ENCODE measurements at places on chromosomes 2 and 18.

- no peak for DNase-seq
Observed at GRCh38 chr2:14125624-14126293, 506.8 kb upstream of the LRATD1 start.

GRCh38 chr2:213243189-213244044, 40.8 kb upstream of the SPAG16 start:
- DNase-seq: no peak

DNA sequence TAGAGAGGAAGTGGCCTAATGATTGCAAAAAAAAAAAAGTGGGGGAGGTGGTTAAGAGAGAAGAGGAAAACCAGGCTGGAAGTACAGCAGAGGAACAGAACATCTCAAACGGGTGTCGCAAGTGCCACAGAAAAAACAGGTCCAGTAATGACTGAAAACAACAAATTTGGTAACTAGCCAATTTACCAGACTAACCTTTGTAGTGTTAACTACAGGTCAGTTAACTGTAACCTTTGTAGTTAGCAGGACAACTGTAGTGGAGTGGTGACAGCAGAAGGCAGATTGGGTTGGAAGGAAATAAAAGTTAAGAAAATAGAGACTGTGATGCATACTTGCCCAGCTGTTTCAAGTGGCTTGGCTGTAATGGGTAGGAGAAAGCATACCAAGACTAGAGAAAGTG, 91.4 kb upstream of the CHST9 start:
- no peak for DNase-seq

GRCh38 chr2:102505290-102505689, 32.3 kb downstream of the SLC9A4 start:
- no peak for DNase-seq

GRCh38 chr2:154640000-154640399, 58.5 kb upstream of the KCNJ3 start:
- DNase-seq: no peak

GRCh38 chr2:210440206-210440605, 36.4 kb downstream of the LANCL1 start:
- DNase-seq: no peak

- no peak for DNase-seq
Observed at GRCh38 chr2:145827235-145827634, 1307.3 kb upstream of the ZEB2 start.

DNA sequence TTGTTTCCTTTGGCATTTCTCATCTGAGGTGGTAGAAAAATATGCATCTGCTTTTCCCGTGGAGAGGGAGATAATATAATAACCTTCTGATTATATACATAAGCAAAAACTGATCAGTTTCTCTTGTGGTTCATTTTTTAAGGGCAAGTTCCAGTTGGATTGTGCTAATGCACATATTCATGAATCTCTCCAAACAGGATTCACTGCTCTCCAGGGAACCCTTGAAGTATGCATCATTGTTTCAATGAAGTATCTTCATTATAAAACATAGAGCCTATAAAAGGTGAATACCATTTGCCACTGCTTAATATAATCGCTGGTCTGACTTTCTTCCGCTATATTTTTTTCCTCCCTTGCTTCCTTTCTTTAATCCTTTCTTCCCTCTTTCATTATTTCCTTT, 384.7 kb downstream of the FIGN start:
- DNase-seq: no peak

DNA sequence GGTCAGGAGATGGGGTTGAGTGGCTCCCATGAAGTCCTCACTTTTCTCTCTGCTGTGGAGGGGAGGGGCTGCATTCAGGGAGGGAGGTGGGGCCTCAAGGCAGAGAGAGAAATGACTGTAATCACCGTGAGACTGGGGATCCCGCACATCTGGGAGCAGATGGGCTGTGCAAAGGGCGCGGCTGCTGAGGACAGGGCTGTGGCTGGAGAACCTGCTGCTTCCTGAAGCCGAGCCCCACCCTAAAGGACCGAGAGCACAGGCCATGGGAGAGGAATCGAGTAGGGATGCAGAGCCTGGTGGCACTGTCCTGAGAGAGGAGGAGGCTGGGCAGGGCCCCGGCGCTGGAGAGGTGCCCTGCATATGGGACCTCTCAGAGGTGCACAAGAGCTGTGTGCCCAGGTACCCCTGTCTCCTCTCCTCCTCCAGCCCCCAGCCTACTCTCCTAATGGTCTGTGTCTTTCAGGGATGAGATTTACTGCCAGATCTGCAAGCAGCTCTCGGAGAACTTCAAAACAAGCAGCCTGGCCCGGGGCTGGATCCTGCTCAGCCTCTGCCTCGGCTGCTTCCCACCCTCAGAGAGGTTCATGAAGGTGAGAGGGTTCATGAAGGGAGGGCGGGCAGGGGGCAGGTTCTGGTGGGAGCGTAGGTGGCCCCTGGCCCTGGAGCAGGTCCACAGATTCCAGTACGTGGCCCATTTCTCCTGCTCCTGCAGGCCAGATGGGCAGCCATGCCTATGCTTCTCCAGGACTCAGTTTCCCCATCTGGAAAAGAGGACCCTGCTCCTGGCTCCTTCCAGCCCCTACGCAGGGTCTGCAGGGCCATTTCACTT, 25.9 kb upstream of the GPR17 start:
- no peak for DNase-seq

- DNase-seq: no peak
Observed at GRCh38 chr2:176747506-176747905, 465.1 kb upstream of the HNRNPA3 start.

DNA sequence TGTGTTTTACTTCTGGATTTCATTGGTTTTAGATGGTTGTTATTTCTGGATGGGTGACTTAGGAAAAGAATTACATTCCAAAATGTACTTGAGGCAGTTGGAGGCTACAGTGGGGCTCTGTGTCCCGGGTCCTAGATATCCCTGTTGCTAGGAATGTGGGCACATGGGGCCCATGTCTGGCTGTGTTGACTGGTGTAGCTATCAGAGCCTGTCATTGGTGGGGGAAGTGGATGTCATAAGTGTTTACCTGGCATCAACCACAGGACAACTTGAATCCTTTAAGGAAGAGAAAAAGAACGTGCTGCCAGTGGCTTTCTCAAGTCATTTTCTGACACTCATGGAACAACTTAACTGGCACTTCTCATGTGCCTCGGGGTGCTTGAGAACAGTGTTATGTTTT, 30.4 kb downstream of the IL18R1 start:
- DNase-seq: no peak

DNA sequence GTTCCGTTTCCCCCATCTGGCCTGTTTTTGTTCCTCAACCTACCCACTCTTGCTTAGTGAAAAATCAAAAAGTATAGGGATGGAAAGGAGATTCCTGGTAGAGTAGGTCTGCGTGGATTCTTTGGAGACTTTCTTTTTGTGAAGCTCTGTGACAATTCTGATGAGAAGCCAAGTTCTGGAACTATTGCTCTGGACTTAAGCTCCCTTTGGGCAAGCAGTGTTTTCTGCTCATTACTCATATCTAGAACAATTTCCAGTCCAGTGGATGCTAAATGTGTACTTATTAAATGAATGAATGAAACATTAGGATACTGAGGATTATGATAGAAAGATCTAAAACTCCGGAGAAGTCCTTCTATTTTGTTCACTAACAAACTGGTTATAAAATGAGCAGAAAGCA, 76.5 kb downstream of the SOCS6 start:
- no peak for DNase-seq

DNA sequence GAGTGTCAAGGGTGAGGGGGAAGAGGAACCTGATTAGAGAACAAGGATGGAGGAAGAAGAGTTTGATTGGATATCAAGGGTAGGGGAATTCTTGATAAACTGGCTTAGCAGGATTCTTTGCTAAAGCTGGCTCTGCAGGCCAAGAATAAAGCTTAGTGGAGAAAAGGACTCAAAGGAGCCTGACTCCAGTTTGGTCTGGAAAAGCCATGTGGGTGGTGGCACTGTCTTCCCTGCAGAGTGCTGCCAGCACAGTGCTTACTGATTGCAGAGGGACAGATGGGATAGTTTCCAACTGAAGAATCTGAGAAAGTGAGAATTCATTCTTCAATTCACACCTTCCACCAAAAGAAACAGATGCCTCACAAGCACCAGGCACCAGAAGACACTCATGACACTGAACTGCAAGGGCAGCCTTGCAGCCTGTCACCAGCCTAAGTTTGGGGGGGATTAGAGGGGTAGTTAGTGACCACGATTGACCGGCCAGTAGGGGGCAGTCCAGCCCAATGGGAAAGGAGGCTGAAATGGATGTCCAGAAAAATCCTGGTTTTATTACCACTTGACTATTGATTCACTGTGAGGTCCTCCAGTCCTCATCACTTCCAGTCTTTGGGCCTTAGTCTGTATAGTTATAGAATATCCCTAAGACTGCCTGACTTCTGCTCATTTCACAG, 334.5 kb downstream of the SMAD2 start:
- DNase-seq: peak; percentile 52

GRCh38 chr2:96120091-96120720, 3.8 kb upstream of the ADRA2B start:
- no peak for DNase-seq

DNA sequence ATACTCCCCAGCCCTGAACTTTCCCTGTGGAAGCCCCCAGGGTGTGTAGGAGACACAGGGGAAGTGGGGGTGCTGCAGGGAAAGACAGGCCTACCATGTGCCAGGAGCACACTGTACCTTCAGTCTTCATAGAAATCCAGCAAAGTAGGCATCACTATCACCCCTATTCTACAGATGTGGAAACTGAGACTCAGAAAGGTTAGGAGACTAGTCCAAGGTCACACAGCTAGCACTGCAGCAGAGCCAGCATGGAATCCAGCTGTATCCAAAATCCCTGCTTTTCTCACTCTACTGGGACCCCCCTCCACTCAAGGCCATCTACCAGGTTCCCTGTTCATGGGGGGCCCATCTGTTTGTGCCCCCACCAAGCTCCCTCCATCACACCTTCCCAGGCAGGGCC, 6.8 kb downstream of the DNPEP start:
- DNase-seq: no peak

DNA sequence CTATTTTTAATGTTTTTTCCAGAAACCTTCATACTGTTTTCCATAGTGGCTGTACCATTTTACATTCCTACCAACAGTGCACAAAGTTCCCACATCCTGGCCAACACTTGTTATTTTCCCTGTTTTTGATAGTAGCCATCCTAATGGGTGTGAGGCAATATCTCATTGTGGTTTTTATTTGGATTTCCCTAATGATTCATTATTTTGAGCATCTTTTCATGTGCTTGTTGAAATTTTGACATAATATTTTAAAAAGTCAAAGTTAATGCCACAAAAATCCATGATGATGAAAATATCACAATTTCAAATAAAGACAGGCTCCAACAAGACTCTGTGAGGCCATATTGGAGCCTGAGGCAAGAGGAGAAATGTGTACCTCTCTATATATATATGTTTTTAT, 50.2 kb downstream of the VWA3B start:
- no peak for DNase-seq

DNA sequence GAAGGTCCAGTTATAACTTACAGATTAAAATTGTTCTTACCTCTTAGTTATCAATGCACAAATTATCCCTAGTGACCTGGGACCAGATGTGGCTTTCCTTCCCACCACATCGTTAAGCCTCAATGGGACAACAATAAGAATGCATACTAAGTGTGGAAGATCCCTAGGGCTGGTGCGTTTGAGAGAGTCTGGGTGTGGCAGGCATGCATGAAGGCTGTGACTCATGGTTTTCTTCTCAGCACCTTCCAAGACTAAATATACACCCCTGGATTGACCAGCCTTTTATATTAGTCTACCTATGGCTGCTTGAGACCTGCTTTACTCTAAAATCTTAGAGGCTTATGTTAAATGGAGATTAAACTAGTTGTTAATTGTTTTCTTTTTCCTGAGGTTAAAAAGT, 261.7 kb upstream of the SLC14A2 start:
- no peak for DNase-seq

DNA sequence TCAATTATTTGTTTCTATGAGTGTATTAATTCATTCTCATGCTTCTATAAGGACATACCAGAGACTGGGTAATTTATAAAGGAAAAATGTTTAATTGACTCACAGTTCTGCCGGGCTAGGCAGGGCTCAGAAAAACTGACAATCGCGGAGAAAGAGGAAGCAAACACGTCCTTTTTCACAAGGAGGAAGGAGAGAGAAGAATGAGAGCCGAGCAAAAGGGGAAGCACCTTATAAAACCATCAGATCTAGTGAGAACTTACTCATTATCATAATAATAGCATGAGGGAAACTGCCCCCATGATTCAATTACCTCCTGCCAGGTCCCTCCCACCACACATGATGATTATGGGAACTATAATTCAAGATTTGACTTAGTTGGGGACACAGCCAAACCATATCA, 294.0 kb downstream of the DSC3 start:
- no peak for DNase-seq

DNA sequence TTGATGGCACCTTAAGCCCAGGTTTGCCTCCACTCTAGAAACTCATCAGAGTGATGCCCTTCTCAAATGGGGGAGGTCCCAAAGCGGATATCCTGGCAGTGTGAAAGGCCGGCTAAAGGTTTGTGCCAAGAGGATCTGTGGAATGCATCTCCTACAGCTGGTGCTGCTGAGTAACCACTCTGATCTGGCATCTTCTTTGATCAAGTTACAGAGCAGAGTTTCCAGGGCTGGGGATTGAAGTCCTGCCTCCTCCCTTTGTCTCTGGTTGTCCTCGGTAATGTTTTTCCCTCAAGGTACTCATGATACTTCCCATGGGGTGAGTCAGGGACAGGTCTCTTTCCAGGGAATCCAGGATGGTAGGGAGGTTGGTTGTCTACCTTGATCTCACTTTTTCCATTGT, 24.6 kb downstream of the PRKRA start:
- DNase-seq: no peak

DNA sequence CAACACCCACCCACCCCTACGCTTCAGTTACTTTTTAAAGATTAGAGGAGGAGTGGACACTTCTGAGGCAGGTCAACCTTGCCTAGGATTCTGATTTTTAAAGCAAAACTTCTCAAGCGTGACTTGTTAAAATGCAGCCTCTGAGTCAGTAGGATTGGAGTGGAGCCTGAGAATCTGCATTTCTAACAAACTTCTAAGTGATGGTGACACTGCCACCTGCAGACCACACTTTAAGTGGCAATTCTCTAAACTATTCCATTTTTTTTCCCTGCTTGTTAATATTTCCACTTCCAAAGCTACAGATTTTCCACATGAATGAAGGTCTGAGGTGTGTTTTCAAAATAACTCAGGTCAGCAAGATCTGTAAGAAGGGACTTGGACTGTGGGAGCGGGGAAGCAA, 171.1 kb upstream of the CCDC150 start:
- DNase-seq: no peak

DNA sequence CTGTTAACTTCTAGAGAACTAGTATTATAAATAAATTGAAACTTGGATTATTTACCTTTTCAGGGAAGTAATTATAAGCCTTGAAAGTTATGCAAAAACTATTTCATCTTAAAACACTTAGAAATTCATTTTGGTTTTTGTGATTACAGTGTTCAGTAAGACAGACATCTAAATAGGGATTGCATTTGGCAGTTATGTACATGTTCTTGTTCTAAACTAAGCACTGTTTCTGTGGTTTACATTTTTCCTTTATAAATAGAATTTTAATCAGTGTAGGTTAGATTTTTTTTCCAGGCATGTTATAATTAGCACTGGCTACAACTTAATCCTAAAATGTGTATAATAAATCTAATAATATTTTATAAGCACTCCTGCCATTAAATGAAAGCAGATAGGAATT, 35.0 kb downstream of the LCLAT1 start:
- no peak for DNase-seq

- DNase-seq: no peak
Observed at GRCh38 chr2:56001947-56002346, 78.4 kb upstream of the EFEMP1 start.

- DNase-seq: no peak
Observed at GRCh38 chr2:178419123-178419522, 31.9 kb downstream of the PRKRA start.

- no peak for DNase-seq
Observed at GRCh38 chr2:47309472-47309951, 93.4 kb upstream of the MSH2 start.

- DNase-seq: peak; percentile 23
Observed at GRCh38 chr2:65791404-65791975, 359.1 kb upstream of the SPRED2 start.
